ENCODE measurements at places on chromosomes 4 and X.

GRCh38 chr4:99723612-99724011, 66.0 kb upstream of the C4orf54 start:
- DNase-seq: no peak

GRCh38 chrX:132818638-132819037, 139.8 kb downstream of the HS6ST2 start:
- DNase-seq: no peak

DNA sequence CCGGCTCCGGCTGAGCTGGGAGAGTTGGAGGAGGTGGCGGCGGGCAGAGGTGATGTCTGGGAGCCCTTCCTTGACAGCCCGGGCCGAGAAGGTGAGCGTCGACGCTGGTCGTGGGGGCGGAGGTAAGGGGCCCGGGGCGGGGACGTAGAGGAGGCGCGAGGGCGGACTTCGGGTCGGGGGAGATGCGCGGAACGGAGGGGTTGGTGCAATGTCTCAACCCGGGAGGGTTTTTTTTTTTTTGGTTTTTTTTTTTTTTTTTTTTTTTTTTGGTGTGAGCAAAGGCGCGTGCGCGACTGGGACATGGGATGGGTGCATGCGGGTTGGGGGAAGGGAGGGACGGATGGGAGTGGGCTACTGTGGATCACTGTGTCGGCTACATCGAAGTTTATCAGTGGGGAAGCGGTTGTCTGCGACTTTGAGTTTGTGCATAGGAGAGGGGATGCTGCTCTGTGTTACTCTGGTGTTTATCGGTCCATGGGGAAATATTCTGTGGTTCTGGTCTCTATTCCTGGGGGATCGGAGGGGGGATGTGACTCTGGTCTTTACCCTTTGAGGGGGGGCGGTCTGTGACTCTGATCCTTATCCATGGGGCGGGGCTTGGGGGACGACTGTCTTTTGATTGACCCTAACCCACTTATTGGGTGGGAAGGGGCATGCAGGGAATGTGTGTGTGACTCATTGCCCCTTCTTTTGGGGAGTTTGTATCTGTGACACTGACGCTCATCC, 537 bp downstream of the RBM10 start:
- no peak for DNase-seq

DNA sequence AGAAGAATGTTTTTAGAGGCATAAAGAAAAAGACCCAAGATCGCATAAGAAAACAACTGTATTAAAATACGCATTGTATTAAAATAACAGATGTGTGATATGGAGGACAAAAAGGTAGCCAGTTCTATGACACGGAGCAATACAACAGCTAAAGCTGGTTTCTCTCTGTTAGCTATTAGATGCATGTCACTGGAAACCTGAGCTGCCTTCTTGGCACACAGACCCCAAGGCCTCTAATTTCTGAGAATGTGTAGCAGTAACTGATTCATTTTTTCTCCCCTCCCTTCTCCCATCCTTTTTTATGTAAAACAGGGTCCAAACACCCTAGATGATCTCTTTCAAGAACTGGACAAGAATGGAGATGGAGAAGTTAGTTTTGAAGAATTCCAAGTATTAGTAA, 4.1 kb downstream of the S100G start:
- DNase-seq: no peak

GRCh38 chr4:153639833-153640802, 44.0 kb upstream of the TLR2 start:
- DNase-seq: no peak

GRCh38 chr4:56755901-56756300, 65.6 kb downstream of the SPINK2 start:
- no peak for DNase-seq
